Type B pancreatic cell (in vitro differentiated cells): ENCODE measurements at places on chromosomes 4 and X.
A peak's percentile ranks its signal among the peaks of the same experiment; 100 is the strongest.

GRCh38 chrX:134626434-134626833 is 31.8 kb downstream of the PLAC1 start:
- no peak for DNase-seq

- no peak for DNase-seq
Measured at GRCh38 chr4:188372058-188372457, 232.8 kb downstream of the TRIML1 start.

- DNase-seq, result no peak
Measured at GRCh38 chr4:146265950-146266490, 51.7 kb downstream of the REELD1 start.

GRCh38 chr4:44661940-44662622 is 10.7 kb upstream of the YIPF7 start:
- no peak for DNase-seq

- no peak for DNase-seq
Measured at GRCh38 chrX:70322784-70323183, 32.9 kb downstream of the KIF4A start.

DNA sequence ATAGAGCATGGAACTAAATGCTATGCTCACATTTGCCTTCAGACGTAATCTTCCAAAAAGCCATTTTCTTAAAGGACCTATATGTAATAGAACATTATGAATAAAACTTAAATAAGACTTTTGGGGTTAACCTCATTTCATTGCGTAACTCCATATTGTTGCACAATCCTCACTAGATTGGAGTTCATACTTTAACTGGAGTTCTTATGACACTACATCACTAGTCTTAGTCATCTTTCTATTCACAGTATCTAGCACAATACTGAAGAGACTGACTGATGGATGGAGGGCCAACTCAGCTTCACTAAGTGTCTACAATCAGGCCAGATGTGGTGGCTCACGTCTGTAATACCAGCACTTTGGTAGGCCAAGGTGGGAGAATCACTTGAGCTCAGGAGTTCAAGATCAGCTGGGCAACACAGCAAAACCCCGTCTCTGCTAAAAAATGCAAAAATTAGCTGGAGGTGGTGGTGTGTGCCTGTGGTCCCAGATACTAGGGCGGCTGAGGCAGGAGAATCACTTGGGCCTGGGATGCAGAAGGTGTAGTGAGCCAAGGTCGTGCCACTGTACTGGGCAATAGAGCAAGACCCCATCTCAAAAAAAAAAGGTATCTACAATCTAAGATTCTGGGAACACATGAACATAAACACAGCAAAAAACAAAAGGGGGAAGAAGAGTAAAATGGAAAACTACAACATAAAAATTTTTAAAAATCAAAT is 80.8 kb upstream of the MAB21L2 start:
- DNase-seq, result no peak

DNA sequence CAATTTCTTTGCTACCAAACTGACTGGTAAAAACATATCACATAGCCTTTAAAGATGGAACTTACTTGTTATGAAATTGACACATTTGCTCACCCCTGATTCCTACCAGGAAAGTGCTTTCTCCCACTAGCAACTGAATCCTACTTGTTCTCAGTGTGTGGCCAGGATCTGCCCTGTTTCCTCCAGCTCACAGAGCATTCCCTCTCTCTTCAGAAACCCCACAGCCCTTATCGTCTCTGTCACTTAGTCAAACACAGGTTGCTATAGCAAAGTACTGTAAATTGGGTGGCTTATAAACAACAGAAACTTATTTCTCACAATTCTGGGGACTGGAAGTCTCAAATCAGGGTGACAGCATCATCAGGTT is 265.2 kb upstream of the BOD1L1 start:
- DNase-seq, result no peak

DNA sequence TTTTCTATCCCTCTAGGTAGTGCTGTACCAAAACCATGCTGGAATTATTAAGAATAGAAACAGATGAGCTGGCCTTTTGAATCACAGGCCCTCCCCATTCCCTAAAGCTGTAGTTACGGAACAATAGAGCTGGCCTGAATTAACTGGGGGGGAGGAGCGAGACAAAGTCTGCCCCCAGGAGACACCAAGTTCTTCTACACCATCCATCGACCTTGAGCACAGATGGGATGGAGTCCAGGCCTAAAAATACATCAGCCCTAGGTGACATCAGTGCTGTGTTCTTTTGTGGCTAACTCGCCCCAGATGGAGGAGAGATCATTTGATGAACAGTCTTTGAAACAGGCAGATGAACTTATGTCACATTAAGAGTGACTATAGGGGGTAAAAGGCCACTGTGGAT is 49.6 kb downstream of the LHFPL1 start:
- no peak for DNase-seq

GRCh38 chr4:123599920-123600810 is 203.6 kb downstream of the SPRY1 start:
- no peak for DNase-seq

DNA sequence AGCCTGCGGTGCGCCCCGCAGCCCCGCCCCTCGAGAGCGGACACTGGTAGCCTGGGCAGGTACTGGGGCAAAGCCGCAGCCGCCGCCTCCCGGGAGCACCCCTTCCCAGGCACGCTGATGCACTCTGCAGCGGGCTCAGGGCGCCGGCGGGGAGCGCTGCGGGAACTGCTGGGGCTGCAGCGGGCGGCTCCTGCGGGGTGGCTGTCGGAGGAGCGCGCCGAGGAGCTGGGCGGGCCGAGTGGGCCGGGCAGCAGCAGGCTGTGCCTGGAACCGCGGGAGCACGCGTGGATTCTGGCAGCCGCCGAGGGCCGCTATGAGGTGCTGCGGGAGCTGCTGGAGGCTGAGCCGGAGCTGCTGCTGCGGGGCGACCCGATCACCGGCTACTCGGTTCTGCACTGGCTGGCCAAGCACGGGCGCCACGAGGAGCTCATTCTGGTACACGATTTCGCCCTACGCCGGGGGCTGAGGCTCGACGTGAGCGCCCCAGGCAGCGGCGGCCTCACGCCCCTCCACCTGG is 401 bp downstream of the SOWAHD start:
- DNase-seq, result no peak

DNA sequence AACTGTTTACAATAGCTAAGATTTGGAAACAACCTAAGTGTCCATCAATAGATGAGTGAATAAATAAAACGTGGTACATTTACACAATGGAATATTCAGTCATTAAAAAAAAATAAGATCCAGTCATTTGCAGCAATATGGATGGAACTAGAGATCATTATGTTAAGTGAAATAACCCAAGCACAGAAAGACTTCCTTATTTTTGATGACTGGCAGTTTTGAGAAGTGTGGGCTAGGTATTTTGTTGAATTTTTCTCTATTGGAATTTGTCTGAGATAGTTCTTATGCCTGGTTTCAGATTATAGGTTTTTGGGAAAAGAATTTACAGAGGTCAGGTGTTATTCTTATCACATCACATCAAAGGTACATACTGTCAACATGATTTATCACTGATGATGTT is 293.8 kb upstream of the ARSJ start:
- DNase-seq, result no peak

DNA sequence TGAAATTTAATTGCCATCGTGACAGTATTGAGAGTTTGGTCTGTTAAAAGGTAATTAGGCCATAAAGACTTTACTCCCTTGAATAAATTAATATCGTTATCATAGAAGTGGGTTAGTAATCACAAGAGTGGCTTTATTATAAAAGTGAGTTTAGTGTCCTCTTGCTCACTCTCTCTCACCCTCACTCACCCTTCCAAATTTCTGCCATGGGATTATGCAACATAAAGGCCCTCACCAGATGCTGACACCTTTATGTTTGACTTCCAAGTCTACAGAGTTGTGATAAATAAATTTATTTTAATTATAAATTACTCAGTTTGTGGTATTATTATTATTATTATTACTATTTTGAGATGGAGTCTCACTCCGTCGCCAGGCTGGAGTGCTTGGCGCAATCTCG is 1070.8 kb downstream of the PCDH18 start:
- no peak for DNase-seq

GRCh38 chr4:173056271-173056670 is 112.3 kb upstream of the GALNT7 start:
- DNase-seq, result no peak

DNA sequence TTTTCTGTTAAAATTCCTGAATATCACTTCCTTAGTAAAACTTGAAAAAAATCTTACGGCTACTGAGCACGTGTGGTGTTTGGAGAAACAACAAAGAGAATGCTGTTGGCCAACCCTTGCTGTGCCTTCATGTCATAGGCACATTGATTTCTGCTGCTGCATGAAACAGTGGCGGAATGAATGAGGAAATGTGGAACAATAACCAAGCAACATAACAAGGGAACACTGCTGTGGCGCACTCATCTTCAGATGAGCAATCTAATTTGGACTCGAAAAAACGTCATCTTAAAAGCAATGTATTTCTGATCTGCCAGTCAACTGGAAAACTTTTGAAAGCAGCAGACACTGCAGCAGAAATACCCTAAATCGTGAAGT is 51.4 kb downstream of the PROM1 start:
- no peak for DNase-seq

GRCh38 chrX:69033936-69034335 is 131.3 kb downstream of the PJA1 start:
- no peak for DNase-seq

- peak; percentile 40 for DNase-seq
Measured at GRCh38 chrX:68944211-68944610, 115.4 kb downstream of the EFNB1 start.

DNA sequence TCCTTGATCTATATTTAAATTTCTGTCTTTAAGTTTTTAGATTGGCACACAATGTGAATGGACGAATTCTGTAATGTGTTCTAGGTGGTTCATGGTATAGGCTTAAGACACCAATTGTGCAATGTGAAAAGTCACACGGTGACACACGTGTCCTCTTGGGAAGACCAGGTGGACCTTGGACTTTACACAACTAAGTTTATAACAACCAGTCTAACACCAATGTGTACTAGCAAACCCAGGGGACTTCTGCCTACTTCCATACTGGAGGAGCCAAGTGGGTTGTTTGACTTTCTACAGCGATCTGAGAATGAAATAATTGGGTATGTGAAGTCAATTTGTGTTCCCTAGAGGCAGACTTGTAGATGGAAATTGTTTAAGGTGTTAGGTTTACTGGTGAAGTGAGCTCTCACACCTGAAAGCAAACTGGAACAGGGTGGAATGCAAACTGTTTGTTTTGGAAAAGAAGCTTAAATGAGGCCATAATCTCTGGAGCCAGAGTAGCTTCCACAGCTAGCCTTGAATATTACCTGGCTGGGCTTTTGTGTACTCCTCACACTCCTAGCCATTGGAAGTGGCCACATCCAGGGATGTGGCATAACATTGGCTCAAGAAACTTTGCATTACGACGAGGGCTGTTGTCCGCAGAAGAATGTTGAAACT is 45.9 kb upstream of the WDR1 start:
- DNase-seq, result no peak

- no peak for DNase-seq
Measured at GRCh38 chr4:55503169-55503568, 43.5 kb downstream of the CLOCK start.

GRCh38 chr4:156195914-156196313 is 242.2 kb upstream of the CTSO start:
- no peak for DNase-seq

DNA sequence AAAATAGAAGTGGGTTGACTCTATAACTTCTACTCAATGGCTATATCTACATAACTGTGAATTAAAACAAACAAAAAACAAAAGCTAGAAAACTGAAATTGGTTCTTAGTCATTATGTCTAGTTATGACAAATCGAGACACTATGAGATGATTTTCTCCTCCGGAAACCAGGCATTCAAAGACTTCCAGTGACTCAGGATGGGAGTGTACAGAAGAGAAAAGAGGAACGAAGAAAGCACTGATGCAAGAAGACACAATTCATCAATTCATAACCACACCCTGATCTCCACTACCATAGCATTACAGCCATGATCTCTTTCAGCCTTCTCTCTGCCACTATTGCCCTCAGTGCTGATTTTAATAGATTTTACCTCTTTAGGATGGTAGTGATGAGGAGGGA is 253.6 kb downstream of the CBLL2 start:
- DNase-seq, result no peak

DNA sequence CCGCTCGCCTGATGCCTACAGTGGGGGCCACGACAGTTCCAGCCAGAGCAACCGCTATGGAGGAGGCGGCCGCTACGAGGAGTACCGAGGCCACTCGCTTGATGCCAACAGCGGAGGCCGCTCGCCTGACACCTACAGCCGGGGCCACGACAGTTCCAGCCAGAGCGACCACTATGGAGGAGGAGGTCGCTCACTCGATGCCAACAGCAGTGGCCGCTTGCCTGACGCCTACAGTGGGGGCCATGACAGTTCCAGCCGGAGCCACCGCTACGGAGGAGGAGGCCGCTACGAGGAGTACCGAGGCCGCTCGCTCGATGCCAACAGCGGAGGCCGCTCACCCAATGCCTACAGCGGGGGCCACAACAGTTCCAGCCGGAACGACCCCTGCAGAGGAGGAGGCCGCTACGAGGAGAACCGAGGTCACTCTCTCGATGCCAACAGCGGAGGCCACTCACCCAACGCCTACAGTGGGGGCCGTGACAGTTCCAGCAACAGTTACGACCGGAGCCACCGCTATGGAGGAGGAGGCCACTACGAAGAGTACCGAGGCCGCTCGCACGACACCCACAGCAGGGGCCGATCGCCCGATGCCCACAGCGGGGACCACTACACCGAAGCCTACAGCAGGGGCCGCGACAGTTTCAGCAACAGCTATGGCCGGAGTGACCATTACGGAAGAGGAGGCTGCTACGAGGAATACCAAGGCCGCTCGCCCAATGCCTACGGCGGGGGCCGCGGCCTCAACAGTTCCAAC is 2.5 kb downstream of the RBMXL3 start:
- no peak for DNase-seq

GRCh38 chrX:153469811-153470410 is 465 bp downstream of the HAUS7 start:
- DNase-seq, result no peak

DNA sequence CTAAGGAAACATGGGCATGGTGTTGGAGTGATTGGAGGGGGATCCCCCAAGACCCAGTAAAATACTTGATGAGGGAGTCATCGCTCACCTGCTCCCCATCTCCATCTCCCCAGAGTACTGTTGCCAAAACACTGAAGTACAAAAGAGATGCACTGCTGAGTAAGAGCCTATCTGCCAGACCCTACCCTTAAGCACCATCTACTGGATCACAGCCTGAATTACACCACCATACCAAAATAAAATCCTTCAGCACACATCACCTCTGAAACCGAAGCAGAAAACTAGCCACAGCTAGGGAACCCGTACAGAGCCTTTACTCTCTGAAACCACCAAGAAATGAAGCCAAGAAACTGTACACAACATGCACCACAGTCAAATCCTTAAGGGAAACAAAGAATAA is 466.3 kb upstream of the ACTRT1 start:
- no peak for DNase-seq
